ENCODE measurements at places on chromosomes 7 and 10. TPM values are rescaled to one million over a fixed set of nuclear protein-coding genes. Genes with fewer than 3 reads are reported as not detected.
A peak's percentile ranks its signal among the peaks of the same experiment; 100 is the strongest.

The RBM20 gene
- 1.4 TPM for total RNA-seq

The MET gene
- 22.0 TPM for total RNA-seq

DNA sequence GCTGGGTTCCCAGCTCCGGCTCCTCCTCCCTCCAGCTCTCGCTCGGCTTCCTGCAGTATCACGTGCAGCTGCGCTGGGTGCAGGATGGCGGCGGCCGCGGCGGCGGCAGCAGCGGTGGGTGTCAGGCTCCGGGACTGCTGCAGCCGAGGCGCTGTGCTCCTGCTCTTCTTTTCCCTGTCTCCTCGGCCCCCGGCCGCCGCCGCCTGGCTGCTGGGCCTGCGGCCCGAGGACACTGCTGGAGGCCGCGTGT, at the start of gene CNNM1:
Gene CNNM1, plus strand, starts transcription at position 53 of the 250 bp plus-strand sequence. Its CDS starts 32 bp downstream, at position 85.
- peaks cover 2% of the 10 kb centered on the region for H3K4me1 ChIP-seq
- H3K27ac ChIP-seq: no peak within 1 kb of the TSS
- peak within 1 kb of the TSS; percentile 48 for H3K4me3 ChIP-seq
- no peak for DNase-seq
- no peaks in the 10 kb centered on the region for H3K36me3 ChIP-seq
- H3K27me3 ChIP-seq: peaks cover 48% of the 10 kb centered on the region

DNA sequence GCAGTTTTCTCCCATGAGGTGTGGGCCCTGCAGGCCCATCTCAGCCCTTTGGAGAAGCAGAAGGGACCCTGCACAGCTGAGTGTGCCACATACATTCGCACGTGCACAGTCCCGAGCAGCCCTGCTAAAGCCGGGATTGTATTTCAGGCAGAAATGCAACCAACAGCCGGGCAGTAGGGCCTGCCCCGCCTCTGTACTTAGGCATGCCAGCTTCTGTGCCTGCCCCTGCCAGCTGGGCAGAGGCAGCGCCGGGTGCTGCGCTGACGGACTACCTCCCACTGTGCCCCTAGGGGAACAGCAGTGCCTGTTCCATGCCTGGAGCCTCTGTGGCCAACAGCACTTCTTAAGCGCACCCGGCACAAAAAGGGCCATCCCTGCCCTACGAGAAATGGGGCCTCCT, 170.3 kb downstream of the NEURL1 start:
- H3K4me3 ChIP-seq: no peak overlapping the region
- DNase-seq: no peak
- no peaks in the 10 kb centered on the region for H3K27me3 ChIP-seq

The TRIM73 gene
- total RNA-seq: 3.1 TPM
